ENCODE measurements at places on chromosomes 1 and 21.
A peak's percentile ranks its signal among the peaks of the same experiment; 100 is the strongest.

DNA sequence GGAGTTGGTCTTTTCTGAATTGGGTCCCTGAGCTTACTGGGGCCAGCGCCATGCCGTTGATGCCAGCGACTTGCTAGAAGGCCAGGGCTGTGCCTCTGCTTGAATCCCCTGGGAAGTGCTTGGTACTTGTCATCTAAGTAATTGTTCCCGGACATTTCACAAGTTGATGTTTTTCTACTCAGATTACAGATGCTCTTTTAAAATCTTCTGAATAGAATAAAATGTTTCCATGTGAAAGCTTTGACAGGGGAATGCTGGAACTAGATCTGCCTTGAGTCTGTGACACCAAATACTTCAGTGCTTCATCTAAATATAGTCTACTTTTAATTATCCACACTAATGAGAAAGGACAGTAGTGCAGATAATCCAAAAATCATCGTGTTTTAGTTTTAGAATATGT is 38.3 kb downstream of the PTGFRN start:
- DNase-seq: no peak

DNA sequence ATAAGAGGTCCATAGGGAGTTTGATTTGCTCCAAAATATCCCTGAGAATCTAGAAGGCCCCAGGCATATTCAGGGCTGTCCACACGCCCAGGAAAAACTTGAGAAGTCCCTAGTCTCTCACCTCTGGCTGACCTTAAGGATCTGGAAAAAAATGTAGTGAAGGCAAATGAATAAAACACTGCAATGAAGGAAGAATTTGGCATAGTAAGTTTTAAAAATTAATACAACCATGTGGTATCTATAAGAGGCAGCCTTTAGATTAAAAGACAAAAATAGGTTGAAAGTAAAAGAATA is 91.3 kb downstream of the COLGALT2 start:
- DNase-seq: no peak

- DNase-seq: no peak
Measured at GRCh38 chr1:94538243-94538827, 3.2 kb downstream of the F3 start.

DNA sequence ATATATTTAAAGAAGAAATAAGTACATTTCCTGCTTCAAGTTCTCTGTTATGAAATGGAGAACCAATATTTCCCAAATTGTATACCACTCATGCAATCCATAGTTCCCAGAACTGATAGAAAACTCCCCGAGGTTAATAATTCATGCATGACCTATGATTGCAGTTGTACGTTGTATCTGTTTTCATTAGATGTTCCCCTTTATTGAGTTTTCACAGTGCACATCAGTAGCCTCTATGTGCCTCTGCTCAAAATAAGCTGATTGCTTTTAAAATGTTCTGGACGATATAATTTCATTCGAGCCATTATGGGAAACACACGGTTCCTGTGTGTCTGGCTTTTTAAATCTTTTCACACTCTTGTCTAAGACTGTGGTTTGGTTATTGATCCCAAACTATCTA is 253.1 kb upstream of the KIAA0040 start:
- no peak for DNase-seq

- no peak for DNase-seq
Measured at GRCh38 chr1:190196020-190196419, 281.6 kb downstream of the BRINP3 start.

DNA sequence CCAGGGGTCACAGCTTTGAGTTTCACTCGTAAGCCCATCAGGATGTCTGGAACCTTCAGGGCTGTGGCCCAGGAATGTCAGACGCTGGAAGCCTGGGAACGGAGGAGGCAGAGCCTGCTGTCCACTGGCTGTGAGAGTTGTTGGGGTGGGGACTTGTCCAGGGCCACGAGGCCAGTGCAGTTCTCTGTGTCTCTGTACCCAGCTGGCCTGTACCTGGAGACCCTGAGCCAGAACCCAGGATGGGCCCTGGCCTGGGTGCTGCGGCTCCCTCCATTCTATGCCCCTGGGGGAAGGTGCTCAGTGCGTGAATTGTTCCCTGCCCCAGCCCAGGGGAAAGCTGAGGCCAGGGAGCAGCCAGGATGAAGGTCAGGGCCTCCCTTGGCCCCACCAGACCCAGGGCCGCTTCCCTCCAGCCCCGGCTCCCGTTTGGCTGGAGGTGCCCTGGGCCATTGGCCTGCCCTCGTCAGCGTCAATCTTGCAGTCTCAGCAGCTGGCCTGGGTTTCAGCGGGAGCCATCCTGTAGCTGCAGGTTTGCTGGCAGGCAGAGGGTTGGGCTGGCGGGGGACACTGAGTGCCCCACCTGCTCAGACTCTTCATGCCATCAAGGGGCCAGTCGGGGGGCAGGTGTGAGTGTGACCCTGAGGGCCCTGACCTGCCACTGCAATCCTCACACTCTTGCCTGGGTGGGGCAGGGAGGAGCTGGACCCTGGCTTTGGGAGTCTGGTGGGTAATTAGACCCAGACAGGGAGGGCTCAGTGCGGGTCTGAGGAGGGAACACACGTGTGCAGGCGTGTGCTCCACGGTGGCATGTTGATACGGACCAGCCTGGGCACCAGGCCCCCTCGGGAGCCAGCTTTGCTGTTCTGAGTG is 724 bp upstream of the CALML6 start:
- DNase-seq: no peak

GRCh38 chr1:202565890-202566602 is 144.2 kb downstream of the SYT2 start:
- DNase-seq: no peak

DNA sequence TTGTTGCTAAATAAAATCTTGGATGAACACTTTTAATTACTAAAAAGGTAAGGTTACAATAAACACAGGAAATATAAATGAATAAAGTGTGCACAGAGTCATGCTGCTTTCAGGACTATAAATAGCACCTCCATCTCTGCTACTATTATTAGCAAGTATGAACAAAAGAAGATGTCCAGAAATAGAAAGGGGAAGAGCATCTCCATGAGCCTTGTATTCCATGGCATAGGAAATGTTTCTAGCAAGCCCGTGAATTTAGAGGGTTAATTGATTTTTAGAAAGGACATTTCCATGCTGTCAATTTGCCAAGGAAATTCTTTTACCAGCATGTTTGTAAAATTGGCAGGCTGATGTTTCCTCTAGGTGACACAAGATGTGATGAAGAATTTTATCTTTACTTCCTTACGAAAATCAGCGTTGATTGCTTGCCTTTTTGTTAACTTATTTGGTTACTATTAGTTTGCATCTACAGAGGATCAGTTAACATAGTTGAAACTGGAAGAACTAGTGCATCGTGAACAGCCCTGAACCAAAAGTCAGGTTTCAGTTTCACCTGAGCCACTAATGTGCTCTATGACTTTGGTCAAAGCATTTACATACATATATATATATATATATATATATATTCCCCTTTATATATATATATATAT is 45.3 kb downstream of the NR5A2 start:
- no peak for DNase-seq

GRCh38 chr1:115768549-115768948 is at the start of gene CASQ2:
Gene CASQ2, minus strand, starts transcription at chr1:115768714. Its CDS starts 173 bp downstream, at chr1:115768541.
- DNase-seq: no peak

DNA sequence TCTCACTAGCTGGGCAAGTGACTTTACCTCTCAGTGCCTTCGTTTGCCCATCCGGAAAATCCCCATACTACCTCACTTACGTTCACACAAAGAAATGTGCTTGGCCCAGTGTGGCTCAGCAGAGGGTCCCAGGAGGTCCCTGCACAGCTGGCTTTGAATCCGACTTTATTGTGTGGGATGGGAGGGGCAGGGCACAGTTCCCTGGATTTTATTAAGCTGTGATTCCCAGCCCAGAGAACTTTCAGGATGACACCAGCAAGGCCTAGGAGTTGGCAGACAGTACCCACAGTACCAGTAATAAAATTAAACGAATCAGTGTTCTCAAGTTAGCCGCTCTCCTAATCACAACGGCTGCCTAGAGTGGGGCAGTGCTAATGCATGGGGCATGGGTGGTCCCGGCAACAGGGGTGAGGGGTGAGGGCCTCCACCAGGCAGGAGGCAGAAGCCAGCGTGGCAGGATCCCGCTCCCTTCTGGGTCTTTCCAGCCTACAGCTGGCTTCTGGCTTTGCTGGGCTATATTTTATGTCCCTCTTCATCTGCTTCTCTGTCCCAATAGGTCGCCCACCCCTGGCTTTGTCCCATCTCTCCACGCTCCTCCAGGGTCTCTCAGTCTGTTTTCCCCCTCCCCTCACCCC is 74.9 kb downstream of the VWA5B1 start:
- DNase-seq: no peak

GRCh38 chr1:150256554-150257341 is 826 bp upstream of the CA14 start:
- DNase-seq: no peak

GRCh38 chr1:109199710-109200109 is 14.0 kb upstream of the SARS1 start:
- peak; percentile 42 for DNase-seq
